ENCODE measurements at places on chromosomes 5 and 9.

GRCh38 chr5:103867857-103868598 is 305.4 kb upstream of the NUDT12 start:
- no peak for DNase-seq

DNA sequence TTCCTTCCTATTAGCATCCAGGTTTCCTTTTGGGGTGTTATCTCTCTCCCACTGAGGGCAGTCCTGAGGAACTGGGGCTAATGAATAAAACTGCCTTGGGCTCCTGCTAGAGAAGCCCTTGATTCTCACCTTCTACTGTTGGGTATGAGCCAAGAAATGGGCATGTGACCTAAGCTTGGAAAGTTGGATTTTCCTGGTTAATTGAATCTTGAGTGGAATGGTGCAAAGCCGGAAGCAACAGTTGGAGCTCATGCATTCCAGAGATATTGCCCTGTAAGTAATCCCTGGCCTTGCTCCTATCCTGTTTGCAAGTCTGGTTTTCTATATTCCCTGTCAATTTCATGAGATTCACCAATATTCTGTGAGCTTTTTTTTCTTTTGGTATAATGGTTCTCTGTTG is 158.5 kb upstream of the ELL2 start:
- DNase-seq: no peak

DNA sequence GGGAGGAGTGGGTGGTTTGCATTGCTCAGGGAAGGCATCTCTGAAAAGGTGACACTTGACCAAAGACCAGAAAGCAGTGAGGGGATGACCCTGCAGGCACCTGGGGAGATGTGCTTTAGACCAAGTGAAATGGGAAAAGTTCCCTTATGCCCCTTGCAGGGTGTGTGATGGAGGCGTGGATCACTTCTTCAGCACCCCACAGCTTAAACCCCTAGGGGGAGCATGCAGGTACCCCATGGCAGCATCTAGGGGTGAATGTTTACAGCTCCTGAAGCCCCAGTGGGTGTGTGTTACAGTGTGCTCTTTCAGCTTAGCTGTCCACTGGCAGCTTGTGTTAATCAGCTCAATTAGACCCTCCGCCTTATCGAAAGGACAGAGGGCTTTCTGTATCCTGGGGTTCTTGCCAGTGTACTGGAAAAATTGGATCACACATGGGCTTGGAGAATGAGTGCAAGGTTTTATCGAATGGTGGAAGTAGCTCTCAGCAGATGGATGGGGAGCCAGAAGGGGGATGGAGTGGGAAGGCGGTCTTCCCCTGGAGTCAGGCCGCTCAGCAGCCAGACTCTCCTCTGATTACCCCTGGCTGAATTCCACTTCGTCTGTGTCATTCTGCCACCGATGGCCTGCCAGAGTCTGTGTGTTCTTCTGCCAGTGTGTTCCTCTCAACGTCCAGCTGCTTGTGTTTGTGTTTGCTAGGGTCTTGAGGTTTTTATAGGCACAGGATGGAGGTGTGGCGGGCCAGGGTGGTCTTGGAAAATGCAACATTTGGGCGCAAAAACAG is 6.3 kb downstream of the BHMT2 start:
- no peak for DNase-seq

DNA sequence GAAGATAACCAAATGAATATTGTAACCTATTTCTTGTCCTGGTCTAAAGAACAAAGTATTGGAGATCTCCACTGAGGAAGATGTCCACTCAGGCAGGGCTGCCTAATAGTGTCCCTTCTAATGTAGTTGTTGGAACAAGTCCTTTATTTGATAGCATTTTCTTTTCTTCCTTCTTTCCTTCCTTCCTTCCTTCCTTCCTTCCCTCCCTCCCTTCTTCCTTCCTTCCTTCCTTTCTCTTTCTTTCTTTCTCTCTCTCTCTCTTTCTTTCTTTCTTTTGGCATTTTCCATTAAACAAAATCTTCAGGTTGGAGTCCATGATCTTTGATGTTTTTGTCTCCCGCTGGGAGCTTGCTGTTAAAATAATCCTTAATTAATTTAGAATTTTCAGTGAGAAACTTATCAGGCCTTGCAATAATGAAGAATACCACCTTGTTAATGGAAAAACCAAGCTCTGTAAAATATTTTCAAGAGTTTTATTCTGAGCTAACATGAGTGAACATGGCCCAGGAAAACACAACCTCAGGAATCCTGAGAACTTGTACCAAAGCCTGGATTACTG is 43.5 kb upstream of the TENT2 start:
- no peak for DNase-seq

- DNase-seq: no peak
Measured at GRCh38 chr5:131587541-131587940, 47.5 kb downstream of the RAPGEF6 start.

DNA sequence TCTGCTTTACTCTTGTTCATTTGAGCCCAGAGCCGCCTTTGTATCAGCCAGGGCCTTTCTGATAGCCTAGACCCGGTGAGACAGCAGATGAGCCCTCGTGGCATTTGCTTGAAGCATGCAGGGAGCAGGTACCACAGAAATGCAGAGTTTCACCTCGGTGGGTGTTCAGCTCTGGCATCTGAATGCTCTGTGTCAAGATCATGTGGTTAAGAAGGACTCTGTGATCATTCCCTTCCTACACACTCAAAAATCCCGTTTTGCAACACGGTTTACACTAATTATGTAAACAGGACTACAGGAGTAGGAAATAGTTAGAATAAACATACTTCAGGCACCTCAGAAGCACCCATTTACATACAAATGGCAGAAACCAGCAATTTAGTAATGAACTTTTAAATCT is 67.2 kb downstream of the MVB12B start:
- DNase-seq: no peak

- DNase-seq: peak; percentile 32
Measured at GRCh38 chr5:100505984-100506670, 29.0 kb upstream of the FAM174A start.

GRCh38 chr5:65043843-65044359 is 275.2 kb downstream of the CWC27 start:
- no peak for DNase-seq

DNA sequence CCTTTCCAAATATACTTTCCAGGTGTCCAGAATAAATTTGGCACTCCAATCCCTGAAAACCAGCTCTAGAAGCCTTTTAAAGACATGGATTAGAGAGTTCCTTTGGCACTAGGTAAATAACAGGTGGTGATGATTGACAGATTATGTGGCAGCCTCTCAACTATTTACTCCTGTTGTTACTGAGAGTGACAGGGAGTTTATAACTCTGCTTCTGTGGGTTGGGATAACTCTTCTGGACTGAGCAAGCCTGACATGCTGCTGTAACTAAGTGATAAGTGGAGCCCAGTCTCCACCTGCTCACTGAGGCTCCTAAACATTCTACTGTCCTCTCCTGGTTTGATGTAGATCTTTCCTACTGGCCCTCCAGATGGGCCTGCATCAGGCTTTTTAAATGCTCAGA is 693.2 kb upstream of the FTMT start:
- DNase-seq: no peak

DNA sequence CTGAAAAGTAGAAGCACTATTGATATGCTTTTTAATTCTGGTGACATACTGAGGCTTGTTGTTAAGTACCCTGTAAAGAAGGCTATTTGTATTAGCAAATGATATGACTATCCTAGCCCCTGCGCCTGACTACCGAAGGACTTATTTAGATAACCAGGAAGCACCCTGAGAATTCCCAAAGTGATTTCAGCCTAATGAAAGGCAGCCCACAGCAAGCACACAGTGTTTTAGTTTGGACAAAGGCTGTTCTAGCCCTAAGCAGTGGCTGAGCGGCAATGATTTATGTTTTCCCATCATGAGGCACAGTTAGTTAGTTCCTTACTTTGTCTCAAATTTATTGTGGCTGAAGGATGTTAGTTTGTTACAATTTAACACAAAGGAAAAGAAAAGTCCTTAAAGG is 235.3 kb downstream of the KCTD16 start:
- no peak for DNase-seq

GRCh38 chr5:151570512-151571269 is 20.4 kb downstream of the FAT2 start:
- no peak for DNase-seq

GRCh38 chr9:84374013-84374412 is 33.5 kb upstream of the SLC28A3 start:
- DNase-seq: no peak

GRCh38 chr9:90815944-90816357 is 14.3 kb downstream of the SYK start:
- DNase-seq: no peak

GRCh38 chr5:8740595-8740994 is 805.3 kb downstream of the SEMA5A start:
- no peak for DNase-seq

- no peak for DNase-seq
Measured at GRCh38 chr9:135617991-135618411, 21.3 kb downstream of the GLT6D1 start.

DNA sequence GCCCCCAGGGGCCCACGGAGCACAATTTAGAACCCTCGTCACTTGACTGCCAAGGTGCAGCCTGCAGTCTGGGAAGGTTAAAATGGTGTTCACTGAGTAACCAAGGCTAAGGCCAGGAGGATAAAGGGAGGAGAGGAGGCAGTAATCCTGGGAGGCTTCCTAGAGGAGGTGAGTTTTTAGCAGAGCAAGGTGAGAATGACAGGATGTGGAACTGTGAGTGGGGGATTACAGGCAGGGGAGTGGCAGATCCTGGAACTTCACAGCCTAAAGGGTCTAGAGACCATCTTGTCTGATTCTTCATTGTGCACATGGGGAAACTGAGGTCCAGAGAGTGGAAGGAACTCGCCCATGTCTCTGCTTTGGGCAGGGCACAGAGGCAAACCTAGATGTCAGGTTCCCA is 42.5 kb upstream of the ASS1 start:
- DNase-seq: no peak

DNA sequence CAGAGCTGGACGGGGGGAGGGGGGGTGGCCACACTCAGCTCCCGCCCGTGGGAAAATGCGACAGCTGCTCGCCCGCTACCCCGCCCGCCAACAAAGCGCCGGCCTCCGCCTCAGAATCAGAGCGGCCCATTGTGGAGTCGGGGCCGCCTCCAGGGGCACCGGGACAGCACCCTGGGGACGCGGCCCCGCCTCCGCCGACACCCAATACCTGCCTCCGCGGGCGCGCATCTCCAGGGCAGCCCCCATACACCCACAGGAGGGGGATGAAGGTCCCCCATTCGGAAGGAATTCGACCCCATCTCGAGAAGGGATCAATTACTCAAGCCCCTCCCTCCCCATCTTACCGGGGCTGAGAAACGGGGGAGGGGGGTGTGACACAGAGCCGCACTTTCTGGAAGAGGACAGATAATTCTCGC is 1.3 kb downstream of the NOTCH1 start:
- no peak for DNase-seq

DNA sequence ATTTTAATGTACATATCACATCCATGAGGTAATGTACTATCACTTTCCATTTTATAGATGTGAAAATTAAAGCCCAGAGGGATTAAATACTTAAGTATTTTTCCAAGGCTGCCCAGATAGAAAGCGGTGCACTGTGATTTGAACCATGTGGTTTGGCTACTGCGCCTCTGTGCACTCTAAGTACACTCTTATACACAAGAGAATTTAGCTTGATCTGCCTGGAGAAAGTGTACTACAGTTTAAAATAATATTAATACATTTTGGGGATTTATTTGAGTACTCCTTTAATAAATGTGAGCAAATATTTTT is 360.4 kb upstream of the ACTBL2 start:
- DNase-seq: no peak

- DNase-seq: no peak
Measured at GRCh38 chr5:6201631-6202030, 176.7 kb downstream of the MED10 start.

- DNase-seq: no peak
Measured at GRCh38 chr5:90477073-90477472, 2.4 kb downstream of the POLR3G start.

DNA sequence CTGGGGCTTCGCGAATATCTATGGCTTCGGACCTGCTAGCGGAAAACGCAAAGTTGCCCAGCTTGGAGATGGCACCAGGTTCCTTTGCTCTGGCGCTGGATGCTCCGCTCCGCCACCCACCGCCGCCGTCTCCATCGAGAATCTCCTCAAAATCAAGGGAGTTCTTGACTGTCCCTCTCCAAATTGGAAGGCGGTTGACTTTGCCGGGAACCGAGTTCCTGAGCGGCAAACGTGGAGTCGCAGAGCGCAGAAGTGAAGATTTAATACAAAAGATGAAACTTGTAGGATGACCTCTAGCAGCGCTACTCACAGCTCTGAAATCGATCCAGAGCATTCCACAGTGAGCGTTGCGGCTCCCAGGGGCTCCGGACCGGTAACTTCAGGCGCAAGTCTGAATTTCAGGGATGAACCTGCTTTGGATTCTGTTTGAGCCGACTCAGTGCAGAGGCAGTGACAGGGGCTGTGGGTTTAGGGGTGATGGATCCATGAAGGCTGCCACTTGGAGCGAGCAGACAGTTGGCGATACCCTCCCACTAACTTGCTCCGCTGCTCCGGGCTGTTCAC is 1641.5 kb upstream of the C9orf72 start:
- DNase-seq: no peak

DNA sequence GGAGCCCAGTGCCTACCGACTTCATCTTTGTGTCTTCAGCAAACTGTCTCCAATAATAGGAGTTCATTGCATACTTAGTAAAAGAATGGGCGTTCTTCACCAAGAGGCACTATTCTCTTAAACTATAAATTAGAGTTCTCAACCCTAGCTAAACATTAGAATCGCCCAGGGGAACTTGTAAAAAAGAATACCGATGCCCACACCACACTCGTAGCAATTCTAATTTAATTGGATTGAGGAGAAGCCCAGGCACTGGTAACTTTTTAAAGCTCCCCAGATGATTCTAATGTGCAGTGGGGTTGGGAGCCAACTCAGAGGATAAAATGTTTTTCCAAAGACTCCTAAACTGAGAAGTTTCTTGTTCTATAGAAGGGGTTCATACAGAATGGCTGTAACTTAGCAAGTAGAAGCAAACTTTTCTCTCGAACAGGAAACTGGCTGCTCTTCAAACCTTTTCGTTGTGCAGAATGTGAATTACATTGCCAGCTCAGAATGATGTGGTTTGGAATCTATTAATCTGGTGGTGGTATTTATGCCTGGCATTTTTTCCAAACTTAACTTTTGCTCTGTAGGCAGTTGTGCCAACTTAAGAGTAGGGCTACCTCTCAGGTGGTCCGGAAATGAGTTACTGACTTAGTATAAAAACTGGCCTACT is 26.4 kb upstream of the NFIB start:
- no peak for DNase-seq

GRCh38 chr5:86244153-86244552 is 373.6 kb upstream of the COX7C start:
- DNase-seq: no peak

GRCh38 chr5:53446908-53447307 is 33.5 kb upstream of the FST start:
- DNase-seq: no peak

- no peak for DNase-seq
Measured at GRCh38 chr5:95619096-95619495, 791 bp upstream of the GPR150 start.

- peak; percentile 80 for DNase-seq
Measured at GRCh38 chr5:177495243-177496060, 2.0 kb downstream of the PDLIM7 start.

Data from HFF-Myc (cell line).